ENCODE measurements at places on chromosomes 12 and 14.

DNA sequence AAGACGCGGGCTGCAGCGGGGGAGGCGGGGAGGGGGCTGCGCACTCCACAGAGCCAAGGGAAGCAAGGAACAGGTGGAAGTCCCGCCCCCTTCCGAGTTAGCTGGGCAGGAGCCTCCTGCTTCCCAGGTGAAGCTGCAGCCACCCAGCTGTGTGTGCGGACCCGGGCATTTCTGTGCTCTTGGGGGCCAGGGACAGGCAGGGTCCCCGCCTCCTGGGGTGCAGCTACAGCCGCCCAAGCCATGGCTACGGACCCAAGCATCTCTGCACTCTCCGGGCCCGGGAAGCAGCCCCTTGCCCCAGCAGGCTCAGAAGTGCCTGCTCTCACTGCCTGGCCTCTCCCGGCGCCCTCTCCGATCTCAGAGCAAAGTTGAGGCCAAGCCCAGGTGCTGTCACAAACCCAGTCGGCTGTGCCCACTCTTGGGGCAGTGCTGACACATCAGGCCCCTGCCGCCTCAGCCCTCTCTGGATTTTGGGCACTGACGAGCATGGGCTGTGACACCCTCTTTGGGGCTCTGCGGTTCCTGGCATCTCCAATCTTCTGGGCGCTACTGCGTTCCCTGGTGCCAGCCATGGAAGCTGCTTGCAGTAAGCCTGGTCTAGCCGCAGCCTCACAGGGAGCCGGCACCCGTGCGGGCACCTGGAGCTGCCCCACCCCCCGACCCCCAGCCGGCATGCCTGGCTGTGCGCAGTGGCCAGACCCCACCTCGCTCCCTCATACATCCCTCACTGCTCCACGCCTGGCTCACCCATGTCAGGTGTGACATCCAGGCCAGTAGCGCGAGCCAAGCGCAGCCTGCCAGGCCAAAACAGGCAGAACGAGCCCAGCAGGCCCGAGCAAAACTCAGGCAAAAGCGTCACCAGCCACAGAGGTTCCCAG is 8.5 kb upstream of the MGAT4C start:
- peak; percentile 44 for DNase-seq

GRCh38 chr12:112496496-112496895 is 77.7 kb downstream of the PTPN11 start:
- DNase-seq, result no peak

GRCh38 chr14:37340353-37340752 is 142.6 kb downstream of the MIPOL1 start:
- no peak for DNase-seq

GRCh38 chr14:82075566-82075965 is 541.9 kb upstream of the SEL1L start:
- DNase-seq, result no peak

GRCh38 chr12:68673788-68674187 is 13.0 kb upstream of the NUP107 start:
- DNase-seq, result no peak

DNA sequence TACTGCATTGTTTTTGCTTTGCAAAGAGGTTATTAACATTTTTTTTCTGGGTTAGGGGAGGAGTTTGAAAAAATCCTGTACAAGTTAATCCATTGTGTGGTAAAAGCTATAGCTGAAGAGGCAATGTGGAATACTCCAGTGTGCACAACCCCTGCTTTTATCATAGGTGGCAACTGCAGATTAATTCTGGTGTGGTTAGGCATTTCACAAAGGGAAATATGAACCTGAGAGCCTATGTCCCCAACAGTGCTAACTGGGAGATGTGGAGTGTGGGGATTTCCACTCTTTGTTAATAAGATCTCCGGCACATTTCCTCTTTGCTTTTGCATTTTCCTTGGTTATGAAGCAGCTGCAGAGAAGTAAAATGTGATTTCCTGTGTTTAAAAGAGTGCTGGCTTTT is 33.6 kb downstream of the PRORP start:
- no peak for DNase-seq

DNA sequence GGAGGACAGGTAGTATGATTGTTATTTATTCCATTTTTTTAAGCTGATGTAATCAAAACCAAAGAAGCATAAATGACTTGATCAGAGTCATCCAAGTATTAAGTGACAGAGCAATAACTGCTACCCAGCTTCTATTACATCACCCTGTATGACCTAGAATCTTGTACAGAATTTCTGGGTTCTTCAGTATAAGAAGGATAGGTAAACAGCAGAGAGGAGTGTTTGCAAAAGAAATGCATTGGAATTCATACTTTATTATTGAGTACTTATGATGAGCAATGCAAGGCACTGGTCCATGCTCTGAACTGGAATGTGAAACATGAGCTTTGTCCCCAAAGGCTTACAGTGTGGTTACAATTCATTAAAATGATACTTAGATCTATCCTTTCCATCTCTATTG is 916.8 kb downstream of the DIO2 start:
- no peak for DNase-seq

DNA sequence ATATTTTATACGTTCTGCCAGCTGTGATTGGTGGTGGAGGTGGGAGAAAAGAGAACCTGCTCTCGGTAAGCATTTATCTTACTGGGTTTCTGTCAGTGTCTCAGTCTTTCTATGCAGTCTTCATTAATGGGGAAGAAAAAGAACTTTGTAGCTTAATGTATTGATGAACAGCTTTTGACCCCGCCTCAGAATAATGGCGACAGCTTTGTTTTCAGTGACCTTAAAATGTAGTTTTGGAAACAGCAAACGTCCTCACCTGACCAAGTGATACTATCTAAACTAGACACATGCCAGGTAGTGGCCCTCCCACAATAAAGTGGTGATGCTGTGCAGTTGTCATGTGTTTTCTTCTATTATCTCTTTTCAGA is 1.4 kb downstream of the DACT1 start:
- no peak for DNase-seq

GRCh38 chr14:78254911-78255461 is 84.8 kb downstream of the NRXN3 start:
- DNase-seq, result no peak

DNA sequence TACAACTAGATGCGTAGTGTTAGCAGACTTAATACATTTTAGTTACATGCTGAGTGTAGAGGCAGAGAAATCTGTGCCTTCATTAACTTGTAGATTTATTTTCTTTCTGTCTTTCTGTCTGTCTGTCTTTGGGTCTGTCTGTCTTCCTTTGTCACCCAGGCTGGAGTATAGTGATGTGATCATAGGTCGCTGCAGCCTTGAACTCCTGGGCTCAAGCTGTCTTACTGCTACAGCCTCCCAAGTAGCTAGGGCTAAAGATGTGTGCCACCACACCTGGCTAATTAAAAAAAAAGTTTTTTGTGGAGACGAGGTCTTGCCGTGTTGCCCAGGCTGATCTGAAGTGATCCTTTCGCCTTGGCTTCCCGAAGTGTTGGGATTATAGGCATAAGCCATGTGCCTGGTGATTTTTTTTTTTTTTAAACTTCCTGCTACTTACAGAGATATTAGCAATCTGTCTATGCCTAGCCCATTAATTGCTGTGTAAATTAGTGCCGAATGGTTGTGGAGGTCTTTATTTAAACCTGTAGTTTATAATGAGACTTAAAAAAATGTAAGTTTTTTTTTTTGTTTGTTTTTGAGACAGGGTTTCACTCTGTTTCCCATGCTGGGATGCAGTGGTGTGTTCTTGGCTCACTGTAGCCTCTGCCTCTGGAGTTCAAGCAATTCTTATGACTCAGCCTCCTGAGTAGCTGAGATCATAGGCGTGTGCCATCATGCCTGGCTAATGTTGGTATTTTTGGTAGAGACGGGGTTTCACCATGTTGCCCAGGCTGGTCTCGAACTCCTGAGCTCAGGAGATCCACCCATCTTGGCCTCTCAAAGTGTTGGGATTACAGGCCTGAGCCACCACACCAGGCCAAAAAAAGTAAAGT is 22.8 kb downstream of the ERC1 start:
- DNase-seq, result no peak

- no peak for DNase-seq
Measured at GRCh38 chr12:32917094-32917611, 20.6 kb upstream of the PKP2 start.

DNA sequence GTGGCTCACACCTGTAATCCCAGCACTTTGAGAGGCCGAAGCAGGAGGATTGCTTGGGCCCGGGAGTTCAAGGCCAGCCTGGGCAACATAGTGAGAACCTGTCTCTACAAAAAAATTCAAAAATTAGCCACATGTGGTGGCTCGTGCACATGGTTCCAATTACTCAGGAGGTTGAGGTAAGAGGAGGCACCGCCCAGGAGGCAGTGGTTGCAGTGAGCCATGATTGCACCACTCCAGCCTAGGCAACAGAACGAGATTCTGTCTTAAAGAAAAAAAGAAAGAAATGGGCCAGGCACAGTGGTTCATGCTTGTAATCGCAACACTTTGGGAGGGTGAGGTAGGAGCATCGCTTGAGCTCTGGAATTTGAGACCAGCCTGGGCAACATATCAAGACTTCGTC is 33.5 kb downstream of the MAP1LC3B2 start:
- no peak for DNase-seq

- DNase-seq, result no peak
Measured at GRCh38 chr12:51386351-51386750, 4.9 kb downstream of the GALNT6 start.

DNA sequence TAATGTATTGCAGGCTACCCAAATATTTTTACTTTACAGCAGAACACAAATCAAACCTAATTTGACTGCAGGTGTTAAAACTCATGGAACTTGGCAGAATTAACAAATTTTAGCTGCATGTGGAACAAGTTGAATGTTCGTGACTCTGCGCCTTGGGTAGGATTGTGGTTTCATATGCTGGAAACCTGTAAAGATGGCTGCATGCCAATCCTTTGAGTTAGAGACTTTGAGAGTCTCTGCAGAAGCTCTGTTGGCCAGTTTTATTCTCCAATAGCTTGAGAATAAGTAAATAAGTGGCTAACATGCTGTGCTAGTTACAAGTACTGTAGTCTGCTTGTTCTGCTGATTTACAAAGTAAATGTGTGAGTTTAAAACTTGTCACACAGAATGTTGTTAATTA is 77.8 kb downstream of the PDE6H start:
- DNase-seq, result no peak

DNA sequence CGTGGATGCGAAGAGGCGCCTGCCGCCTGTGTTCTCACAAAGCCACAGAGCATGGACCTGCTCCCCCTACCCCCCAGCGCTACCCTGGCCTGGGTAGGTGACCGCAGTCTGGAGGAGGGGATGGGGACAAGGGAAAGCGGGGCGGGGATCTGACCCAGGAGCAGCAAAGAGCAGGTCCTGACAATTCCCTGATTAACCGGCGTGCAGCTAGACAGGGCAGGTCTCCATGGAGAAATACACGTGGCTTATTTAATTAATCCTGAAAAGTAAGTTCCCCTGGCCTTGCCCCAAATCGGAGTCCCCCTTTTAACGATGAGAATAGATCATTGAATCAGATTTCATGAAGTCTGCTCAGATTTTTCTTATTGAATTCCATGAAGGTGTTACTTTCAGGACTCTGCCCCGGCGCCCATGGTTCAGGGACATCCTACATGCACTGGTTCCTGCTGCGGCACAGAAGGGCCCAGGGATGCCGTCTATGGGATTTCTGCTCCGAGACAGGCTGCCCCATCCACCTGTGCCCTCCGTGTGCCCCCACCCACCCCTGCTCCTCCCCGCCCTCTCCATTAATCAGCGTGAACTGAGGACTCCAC is 251.0 kb upstream of the SFSWAP start:
- DNase-seq, result no peak

- no peak for DNase-seq
Measured at GRCh38 chr12:21065845-21066244, 65.1 kb upstream of the SLCO1B1 start.

- no peak for DNase-seq
Measured at GRCh38 chr12:116382686-116383530, 105.4 kb upstream of the MED13L start.

GRCh38 chr14:101489092-101489760 is 72.1 kb upstream of the DIO3 start:
- DNase-seq, result no peak

DNA sequence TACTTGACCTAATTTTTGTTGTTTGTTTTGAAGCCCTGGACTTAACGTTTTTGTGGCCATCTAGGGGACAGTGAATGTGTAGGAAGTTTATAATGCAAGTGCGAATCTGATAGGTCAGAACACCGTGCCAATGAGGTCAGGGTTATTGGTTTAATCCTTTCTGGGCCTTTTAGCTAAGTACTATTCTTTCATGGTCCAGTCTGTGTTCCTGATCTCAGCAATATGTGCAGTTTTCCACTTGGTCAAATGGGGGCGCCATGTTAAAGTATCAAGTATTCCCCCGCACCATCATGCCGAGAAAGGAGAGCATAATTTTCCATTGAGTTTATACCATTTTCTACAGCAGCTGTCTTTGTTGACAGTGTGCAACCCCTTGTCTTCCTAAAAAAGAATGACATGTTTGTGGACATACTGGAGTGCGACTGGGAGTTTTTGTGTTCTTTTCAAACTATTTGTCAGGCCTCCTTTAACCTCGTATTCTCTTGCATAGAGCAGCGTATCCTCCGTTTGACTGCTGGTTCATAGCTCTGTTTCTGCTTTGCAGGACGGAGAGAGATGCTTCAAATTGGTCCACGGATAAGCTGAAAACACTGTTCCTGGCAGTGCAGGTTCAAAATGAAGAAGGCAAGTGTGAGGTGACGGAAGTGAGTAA is 1.3 kb downstream of the AHSA1 start:
- DNase-seq, result no peak

DNA sequence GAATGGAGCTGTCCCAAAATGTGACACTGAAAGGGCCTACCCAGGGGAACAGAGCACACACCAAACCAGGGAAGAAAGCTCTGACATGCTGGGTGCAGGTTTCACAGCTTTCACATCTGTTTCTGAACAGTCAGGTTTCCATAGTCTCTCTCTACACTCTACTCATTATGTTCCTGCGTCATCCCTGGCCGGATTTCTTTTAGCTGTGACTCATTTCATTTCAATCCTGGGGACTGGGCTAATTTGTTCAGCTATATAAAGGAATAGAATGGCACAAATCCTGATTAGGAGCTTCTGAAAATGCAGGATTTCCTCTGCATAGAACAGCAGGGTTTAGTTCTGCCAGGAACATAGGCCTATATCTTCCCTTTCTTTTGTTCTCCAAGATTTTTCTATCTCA is 649.8 kb downstream of the RPS29 start:
- no peak for DNase-seq

GRCh38 chr14:20719777-20720176 is 25.9 kb upstream of the EDDM3A start:
- DNase-seq, result no peak

- no peak for DNase-seq
Measured at GRCh38 chr12:60201891-60202290, 606.1 kb downstream of the SLC16A7 start.

GRCh38 chr12:113861708-113862312 is 104.3 kb downstream of the RBM19 start:
- DNase-seq, result no peak

DNA sequence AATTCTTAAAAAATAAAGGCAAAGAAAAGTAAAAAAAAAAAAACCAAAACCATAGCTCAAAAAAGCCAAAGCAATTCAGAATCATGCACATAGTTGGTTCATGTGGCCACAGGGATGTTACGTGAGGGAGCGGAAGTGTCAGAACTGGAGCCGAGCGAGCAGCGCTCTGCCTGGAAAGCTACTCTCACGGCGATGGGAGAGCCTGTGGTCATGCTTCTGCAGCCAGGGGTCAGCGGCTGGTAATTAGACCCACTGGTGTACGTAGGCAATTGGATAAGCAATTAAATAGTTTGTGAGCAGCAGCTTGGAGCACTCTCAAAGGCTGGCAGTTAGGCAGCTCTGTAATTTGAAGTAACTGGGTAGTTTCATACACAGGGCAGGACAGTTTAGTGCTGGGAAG is 58.1 kb downstream of the TRHDE start:
- DNase-seq, result no peak

Data from NCI-H510A (cell line).